Dermis lymphatic vessel endothelial cell (primary cell): ENCODE measurements at places on chromosomes 5 and 9. TPM values are rescaled to one million over a fixed set of nuclear protein-coding genes. Genes with fewer than 3 reads are reported as not detected.

The NR5A1 gene
- not detected in 2 replicates for total RNA-seq

The PALM2AKAP2 gene
- 0.09 and 0.65 TPM in 2 replicates for total RNA-seq

The CD74 gene
- 0.33 and 0.52 TPM in 2 replicates for total RNA-seq

The GOLGA1 gene
- 8.0 and 9.6 TPM in 2 replicates for total RNA-seq

The AK8 gene
- total RNA-seq: 0.09 and 0.11 TPM in 2 replicates

The ACSL6 gene
- 0.65 and 1.7 TPM in 2 replicates for total RNA-seq

The PFN3 gene
- total RNA-seq: not detected in 2 replicates

The SPINK9 gene
- total RNA-seq: not detected in 2 replicates

The PPIC gene
- 66.4 and 74.3 TPM in 2 replicates for total RNA-seq

The TYRP1 gene
- 0.09 and 0.22 TPM in 2 replicates for total RNA-seq

The TDRD7 gene
- 16.1 and 18.0 TPM in 2 replicates for total RNA-seq

The PCDHGA6 gene
- 2.4 and 2.9 TPM in 2 replicates for total RNA-seq

The SLC6A19 gene
- total RNA-seq: not detected in 2 replicates

The RMND5B gene
- total RNA-seq: 27.1 and 28.0 TPM in 2 replicates

The PCDHGA8 gene
- 0.54 and 1.5 TPM in 2 replicates for total RNA-seq

The ABO gene
- total RNA-seq: 0.43 TPM in 2 replicates
